ENCODE measurements at places on chromosomes 13 and 19.

DNA sequence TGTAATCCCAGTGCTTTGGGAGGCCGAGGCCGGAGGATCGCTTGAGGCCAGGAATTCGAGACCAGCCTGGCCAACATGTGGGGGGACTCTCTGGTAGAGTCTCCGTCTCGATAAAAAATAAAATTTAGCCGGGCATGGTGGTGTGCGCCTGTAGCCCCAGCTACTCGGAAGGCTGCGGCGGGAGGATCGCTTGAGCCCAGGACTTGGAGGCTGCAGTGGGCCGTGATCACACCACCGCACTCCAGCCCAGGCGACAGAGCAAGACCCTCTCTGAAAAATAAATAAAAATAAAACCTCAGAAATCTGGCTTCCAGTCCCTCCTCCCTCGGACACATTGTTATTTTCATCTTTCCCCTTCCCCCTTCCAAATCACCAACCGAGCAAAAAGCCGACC, 332 bp downstream of the IRGQ start:
- DNase-seq: no peak

GRCh38 chr19:45816236-45817009, 1.3 kb upstream of the RSPH6A start:
- no peak for DNase-seq

- no peak for DNase-seq
Measured at GRCh38 chr13:49977992-49978391, 18.9 kb upstream of the TRIM13 start.

GRCh38 chr19:45505151-45505995, 1.9 kb upstream of the VASP start:
- no peak for DNase-seq

GRCh38 chr13:107461751-107462150, 753.6 kb downstream of the LIG4 start:
- no peak for DNase-seq

DNA sequence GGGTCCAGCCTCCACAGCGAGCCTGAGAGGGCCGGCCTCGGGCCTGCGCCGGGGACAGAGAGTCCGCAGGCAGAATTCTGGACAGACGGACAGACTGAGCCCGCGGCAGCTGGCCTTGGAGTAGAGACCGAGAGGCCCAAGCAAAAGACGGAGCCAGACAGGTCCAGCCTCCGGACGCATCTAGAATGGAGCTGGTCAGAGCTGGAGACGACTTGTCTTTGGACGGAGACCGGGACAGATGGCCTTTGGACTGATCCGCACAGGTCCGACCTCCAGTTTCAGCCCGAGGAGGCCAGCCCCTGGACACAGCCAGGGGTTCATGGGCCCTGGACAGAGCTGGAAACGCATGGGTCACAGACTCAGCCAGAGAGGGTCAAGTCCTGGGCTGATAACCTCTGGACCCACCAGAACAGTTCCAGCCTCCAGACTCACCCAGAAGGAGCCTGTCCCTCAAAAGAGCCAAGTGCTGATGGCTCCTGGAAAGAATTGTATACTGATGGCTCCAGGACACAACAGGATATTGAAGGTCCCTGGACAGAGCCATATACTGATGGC, 490 bp downstream of the ITPKC start:
- DNase-seq: no peak

- no peak for DNase-seq
Measured at GRCh38 chr13:76472916-76473315, 413.3 kb downstream of the KCTD12 start.

- peak; percentile 38 for DNase-seq
Measured at GRCh38 chr19:55341171-55341588, 1.5 kb downstream of the KMT5C start.

DNA sequence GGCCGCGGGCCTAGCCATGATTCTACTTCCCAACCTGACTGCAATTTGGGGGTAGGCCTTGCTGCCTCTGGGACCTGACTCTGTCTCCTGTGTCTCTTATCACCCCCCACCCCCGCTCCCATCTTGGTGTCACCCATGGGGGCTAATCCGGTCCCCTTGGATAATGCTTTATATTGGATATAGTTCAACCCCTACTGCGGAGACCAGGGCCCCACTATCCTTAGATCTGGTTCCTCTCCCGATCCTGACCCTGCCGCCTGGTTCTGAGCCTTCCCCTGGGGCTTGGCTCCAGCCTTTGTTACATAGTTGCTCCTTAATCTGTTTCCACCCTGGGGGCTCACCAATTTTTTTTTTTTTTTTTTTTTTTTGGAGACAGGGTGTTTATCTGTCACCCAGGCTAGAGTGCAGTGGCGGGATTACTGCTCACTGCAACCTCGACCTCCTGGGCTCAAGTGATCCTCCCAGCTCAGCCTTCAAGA, 1.3 kb downstream of the BLOC1S3 start:
- DNase-seq: no peak

GRCh38 chr19:48795055-48795684, 15.7 kb downstream of the BCAT2 start:
- DNase-seq: peak; percentile 74

GRCh38 chr13:80086304-80086721, 254.6 kb downstream of the SPRY2 start:
- no peak for DNase-seq

GRCh38 chr19:40633207-40633606, 32.0 kb downstream of the LTBP4 start:
- DNase-seq: no peak

GRCh38 chr13:26254583-26255111, 718 bp downstream of the CDK8 start:
- DNase-seq: peak; percentile 47

GRCh38 chr19:7356899-7357627, 8.3 kb downstream of the ARHGEF18 start:
- no peak for DNase-seq

DNA sequence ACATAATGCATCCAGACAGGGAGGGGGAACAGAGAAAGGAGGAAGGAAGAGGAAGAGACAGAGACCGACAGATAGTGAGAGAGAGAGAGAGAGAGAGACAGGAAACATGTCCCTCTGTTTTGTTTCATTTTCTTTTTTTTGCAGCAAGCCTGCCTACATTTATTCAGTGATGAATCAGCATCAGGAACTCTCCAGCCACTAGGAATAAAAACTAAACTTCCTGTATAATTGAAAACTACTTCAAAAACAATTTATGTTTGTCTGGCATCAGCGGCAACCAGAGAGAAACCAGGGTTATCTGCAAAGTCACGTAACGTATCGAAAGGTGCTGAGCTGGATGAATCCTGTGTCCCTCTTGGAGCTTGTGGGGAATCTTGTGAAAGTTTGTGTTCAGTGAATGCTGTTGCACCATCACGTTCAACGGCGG, 148.6 kb upstream of the SOX21 start:
- no peak for DNase-seq

DNA sequence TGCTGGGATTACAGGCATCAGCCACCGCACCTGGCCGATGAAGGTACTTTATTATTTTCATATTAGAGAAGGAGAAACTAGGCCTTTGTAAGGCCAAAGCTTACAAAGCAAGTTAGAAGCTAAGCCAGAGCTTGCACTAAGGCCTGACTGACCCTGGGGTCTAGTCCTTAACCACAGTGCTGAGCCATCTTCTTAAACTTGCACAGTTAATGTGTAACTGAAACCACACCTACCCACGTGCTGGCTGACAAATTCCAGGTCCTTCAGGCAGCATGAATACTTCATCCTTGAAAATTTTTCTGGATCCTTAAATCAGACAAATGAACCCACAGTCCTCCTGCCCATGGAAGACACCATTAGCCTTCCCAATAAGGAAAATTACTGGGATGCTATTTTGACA, 880.6 kb downstream of the UQCRFS1 start:
- DNase-seq: no peak

DNA sequence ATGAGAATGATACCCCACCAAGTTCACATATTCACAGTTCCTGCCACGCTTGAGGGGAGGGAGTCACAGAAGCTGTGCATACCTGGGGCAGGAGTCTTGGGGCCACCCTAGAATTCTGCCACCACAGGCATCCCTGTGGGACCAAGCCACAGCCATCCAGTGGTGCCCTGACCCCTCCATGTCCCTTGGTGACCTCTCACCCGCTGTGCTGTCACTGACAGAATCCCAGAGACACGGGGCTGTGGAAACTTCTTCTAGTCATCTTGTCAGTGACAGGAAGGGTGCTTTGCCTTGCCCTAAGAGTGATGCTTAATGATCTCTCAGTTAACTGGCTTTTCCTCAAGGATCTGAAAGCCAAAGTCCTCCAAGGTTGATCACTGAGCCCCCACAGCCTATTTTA, 58.4 kb upstream of the UQCRFS1 start:
- DNase-seq: no peak

DNA sequence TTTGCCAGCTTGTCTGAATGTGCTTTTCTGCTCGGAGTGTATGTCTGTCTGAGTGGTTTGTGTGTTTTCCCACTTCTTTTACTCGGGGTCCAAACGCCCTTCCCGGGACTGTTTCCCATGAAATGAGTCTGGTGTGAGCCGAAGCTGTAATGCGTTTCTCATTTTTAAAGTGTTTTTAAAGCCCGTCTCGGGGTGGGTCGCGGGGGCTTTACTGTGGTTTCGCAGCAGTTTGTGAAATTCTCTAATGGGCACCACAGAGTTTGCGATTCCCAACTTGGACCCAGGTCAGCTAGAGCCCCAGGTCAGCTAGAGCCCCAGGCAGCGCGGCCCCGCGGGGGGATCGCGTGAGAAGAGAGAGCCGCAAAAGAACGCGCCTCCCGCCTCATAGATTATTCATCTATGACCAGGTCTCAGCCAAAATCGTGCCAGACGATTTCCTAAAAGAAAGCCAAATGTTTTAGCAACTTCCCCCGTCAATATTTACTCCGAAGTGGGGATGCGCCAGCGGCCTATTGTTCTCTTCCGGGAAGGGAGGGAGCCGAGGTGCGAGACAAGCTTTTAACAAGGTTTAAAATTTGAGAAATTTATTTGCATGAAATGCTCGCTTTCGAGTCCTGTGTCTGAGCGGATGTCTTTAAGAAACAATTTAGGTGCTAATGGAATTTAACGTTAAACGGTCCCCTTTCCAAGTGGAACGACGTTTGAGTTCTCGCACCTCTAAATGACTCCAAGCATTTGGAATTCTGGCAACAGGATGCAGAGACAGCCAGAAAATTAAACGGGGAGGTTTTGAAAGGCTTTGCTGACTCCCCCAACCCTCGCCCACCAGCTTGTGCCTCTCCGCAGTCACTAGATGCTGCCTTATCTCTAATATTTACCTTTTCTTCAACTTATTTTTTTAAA, 2.2 kb downstream of the ZIC2 start:
- no peak for DNase-seq

DNA sequence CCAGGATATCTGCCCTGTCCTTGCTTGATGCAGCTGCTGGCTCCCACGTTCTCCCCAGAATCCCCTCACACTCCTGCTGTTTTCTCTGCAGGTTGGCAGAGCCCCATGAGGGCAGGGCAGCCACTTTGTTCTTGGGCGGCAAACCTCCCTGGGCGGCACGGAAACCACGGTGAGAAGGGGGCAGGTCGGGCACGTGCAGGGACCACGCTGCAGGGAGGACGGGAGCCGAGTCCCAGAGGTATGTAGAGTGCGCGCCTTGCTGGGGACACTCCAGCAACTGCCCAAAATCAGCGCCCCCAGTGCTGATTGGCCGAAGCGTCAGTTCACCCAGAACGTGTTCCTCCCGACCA, 30.3 kb upstream of the MIER2 start:
- DNase-seq: no peak

GRCh38 chr13:39353988-39354387, 249.0 kb downstream of the LHFPL6 start:
- no peak for DNase-seq

- DNase-seq: peak; percentile 67
Measured at GRCh38 chr19:46661735-46662592, 982 bp upstream of the DACT3 start.

DNA sequence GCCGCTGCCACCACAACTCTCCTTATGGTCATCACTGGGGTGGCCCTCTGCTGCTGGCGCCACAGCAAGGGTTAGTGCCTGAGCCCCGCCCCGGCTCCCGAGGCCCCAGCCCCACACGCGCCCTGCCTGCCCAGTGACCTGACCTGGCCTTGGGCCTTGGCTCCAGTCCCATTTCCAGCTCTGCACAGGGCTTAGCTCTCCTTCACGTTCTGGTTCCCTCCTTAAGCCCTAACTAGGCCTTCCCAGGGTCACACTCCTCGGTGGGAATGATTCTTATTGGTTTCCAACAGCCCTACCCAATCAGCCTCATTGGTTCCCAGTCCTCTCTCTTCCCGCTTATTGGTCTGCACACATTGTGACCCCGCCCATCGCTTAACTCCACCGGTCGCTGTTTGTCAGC, 5.8 kb downstream of the KIRREL2 start:
- no peak for DNase-seq

DNA sequence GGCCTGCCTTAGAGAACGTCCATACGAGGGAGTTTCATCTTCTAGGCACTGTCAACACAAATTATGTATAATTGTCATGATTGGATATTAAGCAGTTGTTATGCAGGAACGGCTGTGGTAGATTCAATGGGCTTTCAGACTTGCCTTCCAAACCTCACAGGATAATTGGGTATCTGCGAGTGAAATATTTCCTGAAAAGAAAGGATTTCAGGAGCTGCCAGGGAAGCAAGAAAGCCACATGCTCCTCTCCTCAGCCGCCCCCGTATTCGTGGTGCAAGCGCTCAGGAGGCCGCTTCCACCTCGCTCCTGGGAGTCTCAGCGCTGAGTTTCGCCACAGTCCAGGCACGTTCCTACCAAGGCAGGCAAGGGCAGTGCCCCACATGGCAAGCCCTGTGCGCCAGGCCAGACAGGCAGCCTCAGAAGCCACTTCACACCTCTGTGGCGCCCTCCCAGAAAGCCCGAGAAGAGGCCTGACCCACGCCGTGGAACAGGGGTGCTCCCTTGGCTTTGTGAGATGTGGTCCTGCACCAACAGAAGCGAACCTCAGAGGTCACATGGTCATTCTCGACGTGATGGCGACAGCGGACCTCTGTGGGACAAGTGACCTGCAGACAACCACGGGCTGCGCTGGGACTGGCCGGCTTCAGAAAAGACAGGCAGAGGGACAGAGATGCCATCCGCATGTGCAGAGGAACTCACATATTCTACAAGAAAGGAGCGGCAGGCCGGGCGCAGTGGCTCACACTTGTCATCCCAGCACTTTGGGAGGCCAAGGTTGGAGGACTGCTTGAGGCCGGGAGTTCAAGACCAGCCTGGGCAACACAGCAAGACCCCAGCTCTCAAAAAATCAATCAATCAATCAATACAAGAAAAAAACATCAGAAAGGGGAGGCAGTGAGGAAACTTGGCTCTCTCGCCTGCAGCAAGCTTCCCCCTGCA, 41.4 kb downstream of the CEBPG start:
- DNase-seq: no peak

DNA sequence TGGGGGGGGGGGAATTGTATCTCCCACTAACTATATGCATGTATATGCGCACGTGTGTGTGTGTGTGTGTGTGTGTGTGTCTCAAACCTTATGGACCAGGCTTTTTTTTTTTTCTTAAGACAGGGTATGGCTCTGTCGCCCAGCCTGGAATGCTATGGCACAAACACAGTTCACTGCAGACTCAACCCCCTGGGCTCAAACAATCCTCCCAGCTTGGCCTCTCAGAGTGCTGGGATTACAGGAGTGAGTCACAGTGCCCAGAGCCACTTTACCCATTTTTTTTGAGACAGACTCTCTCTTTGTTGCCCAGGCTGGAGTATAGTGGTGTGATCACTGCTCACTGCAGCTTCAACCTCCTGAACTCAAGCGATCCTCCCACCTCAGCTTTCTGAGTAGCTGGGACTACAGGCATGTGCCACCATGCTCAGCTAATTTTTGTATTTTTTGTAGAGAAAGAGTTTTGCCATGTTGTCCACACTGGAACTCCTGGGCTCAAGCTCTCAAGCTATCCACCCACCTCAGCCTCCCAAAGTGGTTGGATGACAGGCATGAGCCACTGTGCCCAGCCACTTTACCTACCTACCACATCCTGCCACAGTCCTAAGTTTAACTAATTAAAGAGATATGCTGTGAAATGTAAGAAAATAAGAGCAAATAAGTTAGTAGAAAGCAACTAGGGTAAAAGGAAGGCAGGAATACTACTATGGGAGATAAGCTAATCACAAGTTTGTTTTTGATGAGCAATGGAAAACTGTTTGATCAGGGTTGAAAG, 2.4 kb downstream of the ZMYM5 start:
- no peak for DNase-seq
